ENCODE measurements at places on chromosomes 5 and 9. TPM values are rescaled to one million over a fixed set of nuclear protein-coding genes. Genes with fewer than 3 reads are reported as not detected.

TLE1 gene
- 9.0 TPM for total RNA-seq

- DNase-seq, result no peak
Measured at GRCh38 chr9:93387791-93388190, 63.7 kb upstream of the FAM120A start.

NR3C1 gene
- 113 TPM for total RNA-seq

- no peak for DNase-seq
Measured at GRCh38 chr9:131910572-131910971, 169.1 kb downstream of the MED27 start.

DRD1 gene
- total RNA-seq, result under 0.01 TPM

Measured in osteoblast (primary cell).